ENCODE measurements at places on chromosomes 6 and 20.

DNA sequence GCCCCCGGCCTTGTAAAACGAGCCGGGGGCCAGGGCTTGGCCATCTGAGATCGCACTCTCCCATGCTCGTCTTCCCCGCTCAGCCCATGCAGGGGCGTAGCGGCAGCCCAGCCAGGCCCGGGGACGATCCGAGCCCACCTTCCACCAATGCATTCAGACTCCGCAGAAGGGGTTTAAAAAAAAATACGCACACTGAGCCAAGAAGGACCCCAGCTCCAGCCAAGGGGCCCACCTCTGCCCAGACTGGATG is 320 bp downstream of the GSTA4 start:
- DNase-seq: no peak

- no peak for DNase-seq
Measured at GRCh38 chr20:50659975-50660670, 31.2 kb downstream of the RIPOR3 start.

- DNase-seq: no peak
Measured at GRCh38 chr6:125357515-125358256, 55.9 kb upstream of the HDDC2 start.

DNA sequence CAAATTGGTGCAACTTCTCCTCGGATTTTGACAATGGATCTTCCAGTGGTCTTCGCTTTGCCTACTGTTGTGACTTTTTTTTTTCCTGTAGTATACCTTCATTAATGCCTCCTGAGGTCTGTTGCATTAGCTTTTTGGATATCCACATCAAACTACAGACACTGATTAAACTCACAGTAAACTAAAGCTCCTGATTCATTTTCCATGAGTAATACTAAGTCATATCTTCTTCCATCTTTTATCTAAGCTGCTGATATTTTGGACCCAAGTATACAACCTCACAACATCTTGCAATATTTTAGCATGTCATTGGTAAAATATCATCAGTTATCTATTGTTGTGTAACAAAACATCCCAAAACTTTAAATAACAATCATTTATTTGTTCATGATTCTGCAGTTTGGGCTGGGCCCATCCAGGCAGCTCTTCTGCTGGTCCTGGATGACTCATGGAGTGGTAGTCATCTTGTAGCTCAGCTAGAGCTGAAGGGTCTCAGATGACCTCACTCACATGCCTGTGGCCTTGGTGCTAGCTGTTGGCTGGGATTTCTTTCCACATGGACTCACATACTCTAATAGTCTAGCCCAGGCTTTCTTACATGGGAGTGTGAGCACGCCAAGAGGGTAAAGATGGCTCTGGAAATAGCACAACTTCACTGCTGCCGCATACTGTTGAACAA is 78.3 kb upstream of the SRSF6 start:
- no peak for DNase-seq

GRCh38 chr6:163539101-163539762 is 124.7 kb downstream of the QKI start:
- DNase-seq: no peak

GRCh38 chr6:138229663-138230179 is 11.4 kb upstream of the PBOV1 start:
- DNase-seq: no peak

DNA sequence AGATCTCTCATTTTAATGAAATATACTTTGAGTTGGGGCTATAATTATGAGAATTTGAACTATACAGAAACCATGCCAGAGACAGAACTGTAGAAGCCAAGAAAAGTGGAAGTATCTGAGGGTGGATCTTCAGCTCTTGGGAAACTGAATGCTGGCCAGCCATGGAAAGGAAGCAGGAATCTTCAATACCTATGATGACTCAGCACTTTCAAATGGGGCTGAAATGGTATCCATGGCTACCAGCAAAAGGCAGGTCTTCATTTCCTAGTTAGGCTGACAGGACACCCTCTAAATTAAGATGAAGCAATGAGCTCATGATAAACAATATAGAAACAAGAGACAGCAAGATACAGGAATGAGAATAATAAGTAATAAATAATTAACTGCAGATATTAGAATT is 171.3 kb downstream of the COL21A1 start:
- no peak for DNase-seq

DNA sequence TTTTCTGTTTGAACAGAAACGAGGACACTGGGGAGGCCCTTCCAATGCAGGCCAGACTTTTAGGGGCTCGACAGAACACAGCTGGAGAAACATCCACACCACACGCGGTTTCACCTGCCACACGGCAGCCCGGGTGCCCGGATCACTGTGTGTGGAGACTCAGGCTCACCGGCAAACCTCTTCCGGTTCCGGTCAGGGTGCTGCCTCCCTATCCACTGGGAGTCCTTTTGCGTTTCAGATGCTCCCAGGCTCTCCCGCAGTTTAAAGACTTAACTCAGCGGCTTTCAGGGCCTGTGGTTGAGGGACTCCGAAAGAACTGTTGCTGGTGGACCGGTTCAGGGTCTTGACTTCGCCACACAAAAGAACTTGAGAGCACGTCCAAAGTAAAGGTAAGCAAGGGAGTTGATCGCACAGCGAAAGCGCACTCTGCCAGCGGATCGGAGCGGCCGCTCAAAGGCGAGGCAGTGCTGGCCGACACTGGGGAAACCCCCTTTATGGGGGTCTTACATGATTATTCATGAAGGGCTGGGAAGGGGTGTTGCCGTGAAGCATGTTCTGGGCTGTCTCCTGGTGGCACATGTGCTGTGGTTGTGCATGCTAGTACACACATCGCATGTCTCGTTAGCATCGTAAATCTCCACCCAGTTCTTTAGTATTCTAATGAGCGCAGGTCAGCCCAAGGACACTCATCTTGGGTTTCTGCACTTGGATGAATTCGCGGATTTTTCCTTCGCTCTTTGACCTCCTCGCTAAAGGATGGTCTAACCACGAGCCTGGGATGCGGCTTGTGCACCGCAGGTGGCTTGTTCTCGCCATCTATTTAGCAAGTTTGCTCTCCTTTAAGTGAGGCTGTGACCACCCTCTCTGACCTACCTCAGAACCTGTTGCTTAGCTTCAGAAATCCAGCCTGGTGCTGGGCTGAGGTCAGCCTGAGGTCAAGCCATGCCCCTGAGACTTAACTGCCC is 180.3 kb downstream of the CDH26 start:
- peak; percentile 51 for DNase-seq

GRCh38 chr20:7399114-7399513 is 541.1 kb downstream of the HAO1 start:
- no peak for DNase-seq

DNA sequence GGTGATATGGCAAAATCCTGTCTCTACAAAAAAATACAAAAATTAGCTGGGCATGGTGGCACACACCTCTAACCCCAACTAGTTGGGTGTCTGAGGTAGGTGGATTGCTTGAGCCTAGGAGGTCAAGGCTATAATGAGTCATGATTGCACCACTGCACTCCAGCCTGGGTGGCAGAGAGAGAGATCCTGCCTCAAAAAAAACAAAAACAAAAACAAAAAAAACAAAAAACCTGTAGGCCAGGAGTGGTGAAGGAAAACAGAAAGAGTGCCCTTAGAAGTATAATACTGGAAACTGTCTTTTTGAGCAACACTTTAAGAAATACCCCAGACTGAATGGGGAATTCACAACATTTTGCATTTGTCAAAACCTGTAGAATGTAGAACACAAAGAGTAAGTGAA is 85.3 kb downstream of the JARID2 start:
- DNase-seq: no peak

DNA sequence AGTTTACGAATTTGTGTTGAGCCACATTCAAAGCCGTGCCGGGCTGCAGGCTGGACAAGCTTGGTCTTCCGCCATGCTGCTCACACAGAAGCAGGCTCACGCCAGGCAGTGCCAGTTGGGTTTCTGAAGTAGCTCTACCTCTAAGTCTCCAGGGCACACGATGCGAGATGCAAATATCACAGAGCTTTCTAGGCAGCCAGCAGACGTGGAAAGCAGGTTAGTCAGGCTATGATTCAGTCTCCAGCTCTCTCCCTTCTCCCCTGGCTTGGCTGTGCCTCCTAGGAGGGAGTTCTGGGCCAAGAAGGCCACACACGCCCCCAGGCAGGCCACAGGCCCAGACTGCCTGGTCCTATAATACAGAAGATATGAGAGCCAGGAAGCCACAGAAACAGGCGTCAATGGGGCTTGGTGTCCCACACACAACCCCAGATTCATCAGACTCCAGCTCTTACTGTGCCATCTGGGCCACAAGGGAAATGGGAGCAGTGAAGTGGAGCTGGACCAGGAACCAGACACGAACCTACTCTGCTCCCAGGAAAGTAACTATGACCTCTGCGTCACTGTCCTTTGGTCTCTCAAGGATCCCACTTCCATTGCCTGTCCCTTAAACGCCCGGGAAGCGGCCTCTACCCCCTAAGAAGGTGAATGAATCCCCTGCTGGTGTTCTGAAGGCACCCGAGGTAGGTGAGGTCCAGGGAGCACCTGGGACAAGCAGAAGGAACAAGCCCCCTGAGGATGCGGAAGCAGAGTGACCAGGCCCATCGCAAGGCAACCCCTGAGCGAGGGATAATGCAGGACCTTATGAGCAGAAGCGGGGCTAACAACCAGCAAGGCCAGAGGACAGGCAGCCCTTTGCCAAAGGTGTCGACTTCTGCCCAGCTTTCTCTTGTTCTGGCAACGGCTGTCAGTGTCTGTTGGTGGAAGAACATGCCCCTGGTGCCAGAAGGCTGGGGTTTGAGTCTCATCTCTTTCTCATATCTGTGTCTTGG is 61.2 kb downstream of the GFOD1 start:
- peak; percentile 31 for DNase-seq

Measured in stimulated activated CD4-positive, alpha-beta T cell treated with anti-CD3 and anti-CD28 coated beads, TNF-alpha, amount 100 ng/mL, for 24 hours (primary cell).